A172 (cell line): ENCODE measurements at places on chromosomes 12 and 14.

GRCh38 chr14:68779761-68780323 lies 13.0 kb downstream of the ZFP36L1 start:
- DNase-seq, result peak; percentile 90

DNA sequence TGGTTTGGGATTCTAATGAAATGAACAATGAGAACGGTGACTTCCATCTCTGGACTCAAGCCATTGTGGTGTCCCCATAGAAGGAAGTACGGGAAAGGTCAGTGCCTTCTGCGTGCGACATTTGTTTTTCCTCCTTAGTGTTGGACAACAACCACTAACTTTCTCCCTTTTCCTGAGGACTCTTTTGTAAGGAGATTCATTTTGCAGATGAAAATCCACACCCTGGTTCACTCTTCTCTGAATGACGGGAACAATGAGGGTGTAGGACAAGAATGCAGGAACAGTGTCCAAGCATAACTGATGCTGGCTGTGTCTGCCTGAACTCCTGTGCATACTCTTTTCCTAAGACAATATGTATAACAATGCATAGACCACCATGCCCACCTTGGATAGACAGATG lies 176.4 kb downstream of the STXBP6 start:
- no peak for DNase-seq

DNA sequence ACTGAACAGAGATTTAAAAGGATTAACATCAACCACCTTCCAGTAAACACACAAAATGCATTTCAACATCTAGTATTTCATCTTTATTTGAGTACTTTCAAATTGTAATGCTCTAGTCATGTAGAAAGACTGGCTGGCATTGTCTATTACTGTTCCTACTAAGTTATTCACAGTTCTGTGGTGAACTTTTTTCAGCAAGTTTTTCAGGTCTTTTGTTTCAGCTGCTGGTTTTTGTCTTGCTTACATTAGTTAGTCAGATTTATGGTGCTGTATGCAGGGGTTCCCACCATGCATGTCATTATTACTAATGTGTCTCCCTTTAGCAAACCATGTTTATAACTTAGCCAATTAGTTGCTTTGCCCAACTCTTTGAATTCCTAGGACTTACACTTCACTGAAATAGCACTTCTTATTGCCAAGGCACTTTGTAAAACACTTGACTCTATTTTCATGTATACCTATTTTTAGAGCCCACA lies 253.4 kb upstream of the KITLG start:
- DNase-seq, result no peak

DNA sequence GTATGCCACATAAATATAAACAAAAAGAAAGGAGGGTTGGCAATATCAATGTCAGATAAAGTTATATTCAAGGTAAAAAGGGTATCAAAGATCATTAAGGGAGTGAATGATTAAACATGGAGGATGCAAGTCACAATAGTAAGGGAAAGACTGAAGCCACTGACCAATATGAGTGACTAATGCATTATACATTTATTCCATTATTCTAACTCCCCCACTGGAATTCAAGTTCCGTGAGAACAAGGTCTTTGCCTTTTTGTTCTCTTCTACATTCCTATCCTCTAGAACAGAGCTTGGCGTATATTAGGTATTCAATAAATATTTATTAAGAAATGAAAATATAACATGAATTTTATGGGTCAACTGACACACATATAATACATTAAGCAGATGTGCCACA lies 30.7 kb downstream of the MAP4K5 start:
- DNase-seq, result peak; percentile 48

- no peak for DNase-seq
These were observed 16.9 kb downstream of the GPRC5A start for GRCh38 chr12:12908252-12908651.

GRCh38 chr14:68951800-68952530 lies 27.1 kb downstream of the ACTN1 start:
- no peak for DNase-seq
